H4 (cell line): ENCODE measurements at places on chromosomes 11 and 22. TPM values are rescaled to one million over a fixed set of nuclear protein-coding genes. Genes with fewer than 3 reads are reported as not detected.

SHISAL1 gene
- total RNA-seq: 7.0 and 8.2 TPM in 2 replicates

KREMEN1 gene
- total RNA-seq: 2.6 and 3.9 TPM in 2 replicates

P2RX6 gene
- 2.0 and 4.0 TPM in 2 replicates for total RNA-seq

KCNK7 gene
- not detected in 2 replicates for total RNA-seq
